Mucosa of gallbladder (tissue), 1 donor: ENCODE measurements at places on chromosomes 5 and 9.
A peak's percentile ranks its signal among the peaks of the same experiment; 100 is the strongest.

DNA sequence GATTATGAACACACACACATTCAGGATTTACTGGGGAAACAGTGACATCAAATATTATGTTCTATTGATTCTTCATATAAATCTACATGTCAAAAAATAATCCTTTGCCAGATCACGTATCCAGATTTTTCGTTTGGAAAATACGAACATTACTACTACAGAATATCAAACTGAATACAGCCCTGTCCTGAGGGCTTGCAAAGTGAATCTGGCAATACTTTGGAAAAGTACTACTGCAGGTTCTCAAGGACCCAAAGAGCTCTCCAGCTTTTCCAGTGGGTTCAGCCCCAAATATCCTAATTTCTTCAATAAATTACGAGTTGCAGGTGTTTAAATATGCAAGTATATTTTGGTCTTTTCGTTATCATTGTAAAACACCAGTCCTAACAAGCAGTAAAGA lies 411 bp upstream of the NDUFS4 start:
- no peak for DNase-seq

DNA sequence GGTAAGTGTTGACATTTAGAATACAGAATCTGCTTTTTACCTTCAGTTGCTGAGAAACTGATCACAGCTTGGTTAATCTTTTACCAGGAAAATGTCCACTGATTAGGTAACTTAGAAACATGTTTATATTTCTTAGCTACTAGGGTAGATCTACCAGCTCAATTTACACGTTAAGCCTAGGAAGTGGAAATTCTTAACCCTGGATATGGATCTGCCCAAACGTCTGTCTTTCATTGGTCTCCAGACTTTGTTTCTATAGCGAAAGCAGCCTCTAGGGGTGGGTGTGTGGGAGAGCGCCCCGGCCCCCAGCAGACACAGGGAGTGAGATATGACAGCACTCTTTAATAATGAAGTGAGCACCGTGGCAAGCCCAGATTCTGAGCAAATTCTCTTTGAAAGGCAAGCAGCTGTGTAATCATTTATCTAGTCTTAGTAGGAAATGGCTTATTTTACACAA lies 141.6 kb upstream of the ZNF608 start:
- no peak for DNase-seq

- no peak for DNase-seq
Measured at GRCh38 chr9:91170951-91171350, 190.8 kb downstream of the AUH start.

GRCh38 chr5:8247049-8247899 lies 378.3 kb downstream of the MTRR start:
- DNase-seq, result no peak

GRCh38 chr5:80590766-80591165 lies 20.7 kb upstream of the ANKRD34B start:
- no peak for DNase-seq

GRCh38 chr5:21663082-21663481 lies 1190.1 kb downstream of the CDH12 start:
- DNase-seq, result no peak

DNA sequence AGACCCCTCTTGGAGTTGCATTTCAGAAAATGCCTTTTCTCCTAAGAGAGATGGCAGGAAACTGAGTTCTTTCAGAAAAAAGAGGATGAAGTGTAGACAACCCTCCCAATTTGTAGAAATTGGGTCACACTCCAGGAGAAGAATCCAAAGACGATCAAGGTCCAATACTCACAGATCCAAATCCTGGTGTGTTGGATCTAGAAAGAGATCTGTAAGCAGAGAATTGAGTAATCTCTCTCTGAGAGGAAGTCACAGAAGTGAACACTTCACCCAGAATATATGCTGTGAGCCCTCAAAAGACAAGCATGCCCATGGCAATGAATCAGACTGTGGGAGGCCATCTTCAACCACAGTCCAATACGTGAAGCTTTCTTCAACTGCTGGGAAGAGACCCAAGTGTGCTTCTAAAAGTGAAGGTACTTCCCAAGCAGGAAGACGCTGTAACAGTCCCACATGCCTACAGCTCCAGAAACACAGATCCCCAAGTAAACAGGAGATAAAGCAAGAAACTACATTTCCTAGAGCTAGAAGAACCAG lies 182.7 kb downstream of the SMC2 start:
- no peak for DNase-seq

- DNase-seq, result no peak
Measured at GRCh38 chr5:73116506-73116905, 3.9 kb upstream of the TMEM171 start.

GRCh38 chr5:159091596-159092331 lies 8.0 kb downstream of the EBF1 start:
- no peak for DNase-seq

DNA sequence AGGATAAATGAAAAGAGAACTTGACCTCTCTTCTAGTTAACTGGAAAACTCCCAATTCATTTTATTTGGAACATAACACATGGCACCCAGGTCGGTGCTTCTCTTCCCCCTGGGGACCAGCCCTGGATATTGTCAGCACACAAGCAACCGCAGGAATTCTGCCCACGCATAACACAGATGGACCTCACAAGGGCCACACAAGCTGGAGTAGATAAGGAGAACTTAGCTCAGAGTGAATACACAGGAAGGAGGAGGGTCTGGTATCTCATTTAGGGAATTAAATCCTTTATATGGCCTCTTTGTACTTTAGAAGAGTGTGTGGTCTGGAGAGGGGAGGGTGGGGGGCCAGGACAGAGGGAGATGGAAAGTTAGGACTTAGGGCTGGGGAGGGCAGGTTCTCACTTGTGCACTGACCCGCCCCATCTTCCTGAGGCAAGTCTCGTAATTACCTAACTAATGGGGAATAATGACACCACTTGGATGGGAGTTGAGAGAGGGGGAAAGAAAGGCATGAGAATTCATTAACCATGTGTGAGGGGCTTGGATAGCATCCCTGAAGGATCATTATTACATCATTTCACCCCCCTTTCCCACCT lies 341.2 kb upstream of the WWC1 start:
- peak; percentile 32 for DNase-seq

DNA sequence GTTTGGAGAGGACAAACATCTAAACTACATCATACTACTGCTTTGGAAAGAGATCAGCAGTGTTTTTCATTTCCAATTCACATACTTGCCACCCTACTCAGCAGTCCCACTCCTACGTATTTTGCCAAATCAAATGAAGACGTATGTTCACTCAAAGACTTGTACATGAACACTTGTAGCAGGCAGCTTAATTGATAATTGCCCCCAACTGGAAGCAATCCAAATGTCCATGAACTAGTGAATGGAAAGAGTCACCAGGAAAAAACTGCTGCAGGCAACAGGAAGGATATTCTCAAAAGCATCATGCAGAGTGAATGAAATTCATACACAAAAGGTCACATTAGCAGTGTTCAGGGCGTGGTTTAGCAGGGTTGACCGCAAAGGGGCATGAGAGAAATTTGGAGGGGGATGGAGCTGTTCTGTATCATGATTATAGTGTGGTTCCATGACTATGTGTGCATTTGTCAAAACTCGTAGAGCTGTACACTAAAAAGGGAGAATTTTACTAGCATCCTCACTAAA lies 38.8 kb downstream of the PAEP start:
- DNase-seq, result no peak

DNA sequence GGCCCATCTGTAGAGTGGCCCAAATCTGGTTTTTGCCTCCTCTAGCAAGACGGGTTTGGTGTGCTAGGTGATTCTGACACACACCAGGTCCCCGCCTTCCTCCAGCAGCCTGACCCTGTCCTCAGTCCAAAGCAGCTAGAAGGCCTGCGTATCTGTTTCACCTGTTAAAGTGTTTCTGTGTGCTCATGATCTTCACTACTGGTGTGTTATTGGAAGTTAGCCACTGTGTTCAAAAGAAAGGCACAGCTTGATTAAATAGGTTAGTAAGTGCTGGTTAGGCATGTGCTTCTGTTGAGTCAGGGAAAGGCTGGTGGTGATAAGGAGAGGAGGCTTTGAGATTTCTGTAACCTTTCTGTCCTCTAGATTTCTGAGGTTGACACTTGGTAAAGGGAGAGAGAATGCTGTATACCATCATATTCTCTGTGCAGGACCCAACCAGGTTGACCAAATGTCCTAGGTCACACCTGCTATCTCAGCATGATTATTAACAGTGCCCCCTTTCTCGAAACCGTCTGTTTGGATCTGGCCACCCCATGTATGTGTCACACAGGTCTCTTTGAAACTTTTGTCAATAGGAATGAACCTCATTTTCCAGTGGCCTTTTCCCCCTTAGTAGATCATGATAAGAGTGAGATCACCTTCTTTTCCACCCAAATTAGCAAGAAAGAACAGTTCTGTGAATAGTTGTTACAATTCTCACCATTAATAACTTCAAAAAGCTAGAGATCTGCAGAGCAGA lies 58.8 kb downstream of the ARHGAP26 start:
- no peak for DNase-seq

DNA sequence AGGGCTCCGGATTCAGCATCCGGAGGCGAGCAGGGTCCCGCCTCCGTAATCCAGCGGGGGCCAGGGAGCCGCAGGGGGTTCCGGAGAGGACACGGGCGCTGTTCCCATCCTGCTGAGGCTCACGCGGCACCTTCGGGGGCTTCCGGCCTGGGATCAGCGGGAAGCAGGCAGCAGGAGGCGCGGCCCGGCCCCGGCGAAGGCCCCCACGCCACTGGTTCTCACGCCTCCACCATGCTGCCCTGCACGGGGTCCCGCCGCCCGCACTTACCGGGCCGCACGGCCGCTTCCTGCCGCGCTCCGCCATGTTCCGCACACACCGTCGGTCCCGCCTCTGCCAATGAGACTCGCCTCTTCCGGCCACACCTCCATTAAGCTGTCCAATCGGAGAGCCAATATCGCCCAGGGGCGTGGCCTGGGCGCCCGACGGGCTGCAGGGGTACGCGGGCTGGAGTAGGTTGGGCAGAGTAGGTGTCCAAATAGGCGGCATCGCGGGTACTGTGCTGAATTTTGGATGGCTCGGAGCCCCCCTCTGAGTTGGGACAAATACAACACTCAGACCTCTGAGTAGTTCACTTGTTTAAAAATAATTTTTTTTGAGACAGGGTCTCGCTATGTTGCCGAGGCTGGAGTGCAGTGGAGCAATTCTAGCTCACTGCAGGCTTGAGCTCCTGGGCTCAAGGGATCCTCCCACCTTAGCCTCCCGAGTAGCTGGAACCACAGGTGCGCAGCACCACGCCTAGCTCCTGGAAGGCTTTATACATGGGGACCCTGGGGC lies at the start of gene SPOUT1:
TSS of gene SPOUT1 (minus strand) at position 318 of the 775 bp plus-strand sequence. CDS start at position 304, 14 bp downstream.
- DNase-seq, result peak; percentile 94

- peak; percentile 73 for DNase-seq
Measured at GRCh38 chr5:55160493-55161209, 680 bp downstream of the GPX8 start.

DNA sequence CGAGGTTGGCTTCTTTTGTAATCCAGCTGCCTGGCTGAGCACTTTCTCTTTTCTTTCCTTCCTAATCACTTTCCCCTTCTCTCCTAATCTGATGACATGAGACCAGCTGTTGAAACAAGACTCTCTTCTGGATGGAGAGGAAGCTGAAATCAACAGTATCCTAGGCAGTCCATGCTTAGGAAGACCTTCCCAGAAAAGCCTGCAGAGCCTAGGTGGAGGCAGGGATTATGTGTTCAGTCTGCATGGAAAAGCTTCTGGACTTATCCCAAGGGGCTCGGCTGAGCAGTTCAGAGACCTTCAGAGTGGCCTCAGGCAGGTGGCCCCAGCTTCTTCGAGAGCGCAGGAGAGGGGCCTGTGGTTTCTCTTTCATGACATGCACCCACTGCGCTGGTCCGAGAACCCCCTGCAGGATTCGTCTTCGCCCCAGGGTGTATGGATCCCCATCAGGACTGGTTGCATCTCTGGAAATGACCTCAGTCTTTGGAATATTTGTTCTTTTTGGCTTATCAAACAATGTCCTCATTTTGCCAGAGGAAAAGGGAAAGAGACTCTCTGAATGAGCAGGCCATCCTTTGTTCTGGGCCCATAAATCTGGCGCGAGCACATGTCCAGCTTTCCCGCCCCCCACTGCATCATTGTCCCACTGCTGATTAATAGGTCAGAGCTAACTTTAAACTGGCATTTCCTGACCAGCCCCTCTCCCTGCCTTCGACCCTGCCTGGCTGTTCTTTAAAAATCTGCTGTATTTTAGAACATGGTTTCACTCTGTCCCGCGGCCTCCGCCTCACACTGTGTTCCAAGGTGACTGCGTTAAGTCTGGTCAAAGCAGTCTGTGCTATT lies 177.9 kb upstream of the KLF4 start:
- no peak for DNase-seq

DNA sequence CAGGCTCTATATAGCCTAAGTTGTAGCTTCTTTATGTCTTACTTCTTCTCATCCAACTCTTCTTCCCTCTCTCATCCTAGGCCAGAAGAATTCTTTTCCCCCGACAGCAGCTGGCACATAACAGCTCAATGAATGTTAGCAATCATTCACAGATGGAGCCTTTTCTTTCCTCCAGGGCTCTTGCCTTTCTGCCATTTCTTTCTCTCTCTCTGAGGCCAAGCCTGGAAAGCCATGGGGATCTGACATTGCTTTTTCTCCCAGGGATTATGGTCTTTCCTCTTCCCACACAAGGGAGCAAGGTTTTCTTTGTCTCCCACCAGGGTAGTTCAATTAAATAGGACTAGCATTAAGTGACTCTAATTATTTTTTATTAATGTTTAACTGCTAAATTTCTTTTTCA lies 20.5 kb downstream of the SMIM15 start:
- no peak for DNase-seq

DNA sequence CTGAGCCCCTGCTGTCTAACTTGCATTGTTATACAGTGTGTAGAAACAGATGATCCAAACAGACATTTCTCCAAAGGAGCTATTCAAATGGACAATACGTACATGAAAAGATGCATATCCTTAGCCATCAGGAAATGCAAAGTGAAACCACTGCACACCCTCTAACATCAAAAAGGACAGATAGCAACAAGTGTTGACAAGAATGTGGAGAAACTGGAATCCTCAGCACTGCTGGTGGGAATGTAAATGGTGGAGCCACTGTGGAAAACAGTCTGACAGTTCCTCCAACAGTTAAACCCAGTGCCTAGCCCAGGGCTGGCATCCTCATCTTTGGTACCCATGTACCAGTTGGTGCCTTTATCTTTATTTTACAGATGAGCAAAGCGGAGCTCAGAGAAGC lies 8.5 kb downstream of the ORM2 start:
- DNase-seq, result no peak

DNA sequence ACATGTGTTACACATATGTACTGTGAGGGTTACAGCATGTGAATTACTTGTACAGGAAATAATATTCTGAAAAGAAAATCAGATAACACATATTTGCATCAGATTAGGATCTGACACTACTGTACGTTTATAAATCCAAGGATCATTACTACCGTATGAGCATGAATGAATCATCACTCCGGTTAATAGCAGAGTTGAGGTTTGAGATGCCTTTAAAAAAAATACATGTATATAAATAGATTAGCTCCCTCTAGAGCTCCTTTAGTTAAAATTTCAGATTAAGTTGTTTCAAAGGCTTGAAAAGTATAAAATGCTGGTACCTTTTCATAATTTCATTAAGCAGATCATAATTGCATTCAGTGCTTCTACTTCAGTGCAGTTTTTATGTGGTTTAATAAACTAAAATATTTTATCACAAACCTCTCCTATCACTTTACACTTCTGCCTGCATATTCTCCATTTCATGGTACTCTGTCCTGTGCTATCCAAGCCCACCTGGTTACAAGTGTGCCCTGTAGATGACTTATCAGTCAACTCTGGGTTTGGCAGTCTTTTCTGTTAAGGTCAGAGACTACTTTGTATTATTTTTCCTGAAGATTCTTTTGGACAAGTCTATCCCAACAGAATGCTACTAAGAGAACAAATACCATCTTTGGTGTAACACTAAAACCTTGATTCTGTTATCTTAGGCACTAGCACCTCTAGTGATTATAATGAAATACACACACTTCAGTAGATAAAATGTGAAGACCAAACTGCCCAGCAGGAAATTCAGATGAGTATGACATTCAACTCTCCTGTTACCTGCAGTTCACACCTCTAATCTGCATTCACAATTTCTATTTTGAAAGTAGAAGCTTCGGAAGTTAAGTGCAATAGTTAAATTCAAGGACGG lies 48.0 kb upstream of the POU5F2 start:
- no peak for DNase-seq
